Activated naive CD4-positive, alpha-beta T cell treated with Interleukin-2 at 50 U/mL for 16 hours (primary cell): ENCODE measurements at places on chromosomes 6 and 20.

GRCh38 chr20:49160057-49160929, 27.8 kb downstream of the STAU1 start:
- DNase-seq = no peak

GRCh38 chr20:51656726-51657260, 111.4 kb downstream of the ATP9A start:
- DNase-seq = no peak

DNA sequence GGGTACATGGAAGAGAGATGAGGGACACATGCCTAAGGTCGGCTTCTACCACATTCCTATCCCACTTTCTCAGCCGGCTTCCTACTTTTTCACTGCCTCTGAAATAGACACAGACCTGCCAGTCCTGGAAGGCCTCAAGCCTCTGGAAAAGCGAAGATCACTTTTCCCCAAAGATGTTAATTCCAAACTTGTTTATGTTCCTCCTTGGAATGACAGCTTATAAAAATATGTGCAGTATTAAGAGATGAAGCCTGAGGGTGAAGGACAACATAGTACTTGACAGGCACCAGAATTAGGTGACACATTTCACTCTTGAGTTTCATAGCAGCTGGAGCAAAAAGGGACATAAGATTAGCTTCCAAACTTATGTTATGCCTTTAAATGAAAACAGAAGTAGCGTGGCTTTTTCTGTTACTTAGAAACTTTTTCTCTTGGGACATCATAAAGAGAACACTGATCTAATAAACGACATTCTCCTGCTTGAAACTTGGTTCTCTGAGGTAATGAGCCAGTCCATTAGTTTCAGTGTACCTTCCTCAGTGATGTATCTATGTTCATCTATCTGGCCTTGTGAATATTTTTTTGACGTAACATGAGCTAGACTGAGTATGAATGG, 25.3 kb downstream of the FOXO3 start:
- no peak for DNase-seq

DNA sequence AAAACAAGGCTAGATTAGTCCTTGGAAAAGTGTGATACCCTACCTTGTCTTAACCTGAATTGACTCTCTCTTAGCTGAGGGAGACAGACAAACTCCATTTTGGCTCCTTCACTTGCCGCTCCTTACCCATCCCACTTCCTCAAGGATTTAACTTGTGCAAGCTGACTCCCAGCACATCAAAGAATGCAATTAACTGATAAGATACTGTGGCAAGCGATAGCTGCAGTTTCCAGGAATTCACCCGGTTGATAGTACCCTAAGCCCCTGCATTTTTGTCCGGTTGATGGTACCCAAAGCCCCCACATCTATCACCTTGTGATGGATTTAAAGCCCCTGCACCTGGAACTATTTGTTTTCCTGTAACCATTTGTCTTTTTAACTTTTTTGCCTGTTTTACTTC, 1.9 kb upstream of the SERINC3 start:
- no peak for DNase-seq

DNA sequence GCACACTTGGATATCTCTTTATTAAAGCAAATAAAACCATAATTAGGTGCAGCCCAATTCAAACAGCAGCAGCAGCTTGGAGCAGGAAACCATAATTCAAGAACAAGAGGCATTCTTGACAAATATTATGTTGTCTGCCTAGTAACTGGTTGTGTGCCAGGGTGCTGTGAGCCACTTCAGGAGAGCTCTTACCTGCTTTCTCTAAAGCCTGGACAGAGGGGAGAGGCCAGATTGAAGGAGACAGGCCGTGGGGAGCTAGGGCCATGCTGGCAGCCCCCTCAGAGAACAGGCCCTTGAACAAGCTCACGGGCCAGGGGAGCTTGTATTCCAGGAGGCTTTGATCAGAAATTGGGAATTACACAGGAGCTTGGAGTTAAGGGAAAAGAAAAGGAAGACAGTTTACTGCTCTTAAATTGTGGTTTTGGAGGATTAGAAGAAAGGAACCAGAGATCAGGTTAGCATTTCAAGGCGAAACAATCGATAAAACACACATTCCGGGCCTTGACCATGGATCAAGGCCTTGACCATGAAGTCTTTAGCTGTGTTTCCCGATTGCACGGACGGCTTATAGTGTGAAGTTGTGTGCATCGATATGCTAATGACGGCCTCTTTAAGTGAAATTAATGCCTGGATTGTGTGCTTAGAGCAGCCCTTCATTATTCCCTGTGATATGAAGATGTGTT, 69.8 kb upstream of the NKX2-2 start:
- no peak for DNase-seq

DNA sequence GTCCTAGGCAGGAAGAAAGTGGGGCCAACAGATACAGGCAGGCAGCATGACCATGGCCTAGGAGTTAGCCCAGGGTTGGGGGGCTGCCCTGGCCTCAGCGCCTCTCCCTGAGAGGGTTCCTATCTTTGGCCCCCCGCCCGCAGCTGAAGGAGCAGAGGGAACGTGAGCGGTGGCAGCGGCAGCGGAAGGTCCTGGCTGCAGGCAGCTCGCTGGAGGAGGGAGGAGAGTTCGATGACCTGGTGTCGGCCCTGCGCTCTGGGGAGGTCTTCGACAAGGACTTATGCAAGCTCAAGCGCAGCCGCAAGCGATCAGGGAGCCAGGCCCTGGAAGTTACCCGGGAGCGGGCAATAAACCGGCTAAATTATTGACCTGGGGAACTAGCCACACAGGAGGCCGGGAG, 32.6 kb downstream of the MOCS1 start:
- DNase-seq = no peak

- no peak for DNase-seq
Measured at GRCh38 chr6:131251590-131252199, 116.4 kb downstream of the AKAP7 start.

DNA sequence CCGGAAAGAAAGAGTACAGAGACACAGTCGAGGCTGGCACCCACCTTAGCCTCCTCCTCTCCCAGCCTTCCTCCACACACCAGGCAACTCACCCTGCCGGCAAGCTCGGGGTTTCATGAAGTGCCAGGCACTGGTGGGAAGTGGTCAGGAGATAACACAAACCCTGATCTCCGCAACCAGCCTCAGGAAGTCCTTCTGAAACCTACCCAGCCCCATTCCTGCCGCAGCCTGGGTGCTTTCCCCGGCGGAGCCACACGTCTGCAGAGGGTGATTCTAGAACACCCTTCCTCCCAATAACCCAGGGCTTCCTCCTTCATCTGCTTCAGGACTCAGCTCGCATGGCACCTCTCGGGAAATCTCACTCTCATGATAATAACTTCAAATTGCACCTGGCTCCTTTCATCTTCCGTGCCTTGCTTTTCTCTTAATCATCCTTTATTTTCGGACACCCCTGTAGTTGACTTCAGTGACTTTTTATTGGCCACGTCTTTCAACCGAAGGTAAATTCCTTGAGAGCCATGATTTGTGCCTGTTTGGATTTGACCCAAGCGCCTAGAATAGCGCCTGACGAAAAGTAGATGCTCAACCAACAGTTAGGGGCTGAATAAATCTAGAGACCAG, 8.7 kb upstream of the HLA-E start:
- peak; percentile 60 for DNase-seq

GRCh38 chr6:153073841-153074240, 57.2 kb downstream of the RGS17 start:
- no peak for DNase-seq

DNA sequence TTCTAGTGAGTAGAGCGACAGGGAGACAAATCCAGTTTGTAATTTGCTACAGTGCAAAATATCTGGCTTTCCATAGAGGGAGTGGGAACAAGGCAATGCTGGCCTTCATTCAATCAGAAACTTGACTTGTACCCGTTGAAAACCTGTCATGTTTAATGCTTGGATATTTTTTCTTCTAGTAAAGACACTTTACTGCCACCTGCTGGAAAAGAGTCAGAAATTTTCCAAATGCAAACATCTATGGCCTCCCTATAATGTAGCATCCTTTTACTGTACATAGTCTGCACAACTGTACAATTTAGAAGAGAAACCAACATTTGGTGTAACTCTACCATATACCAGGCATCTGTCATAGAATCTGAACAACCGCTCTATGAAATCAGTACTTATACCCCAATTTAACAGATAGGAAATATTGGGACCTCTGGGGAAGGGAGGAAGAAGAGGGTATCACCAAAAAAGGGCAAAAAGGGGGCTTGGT, 16.7 kb upstream of the TBC1D20 start:
- no peak for DNase-seq

- no peak for DNase-seq
Measured at GRCh38 chr6:6742535-6742934, 154.0 kb downstream of the LY86 start.

DNA sequence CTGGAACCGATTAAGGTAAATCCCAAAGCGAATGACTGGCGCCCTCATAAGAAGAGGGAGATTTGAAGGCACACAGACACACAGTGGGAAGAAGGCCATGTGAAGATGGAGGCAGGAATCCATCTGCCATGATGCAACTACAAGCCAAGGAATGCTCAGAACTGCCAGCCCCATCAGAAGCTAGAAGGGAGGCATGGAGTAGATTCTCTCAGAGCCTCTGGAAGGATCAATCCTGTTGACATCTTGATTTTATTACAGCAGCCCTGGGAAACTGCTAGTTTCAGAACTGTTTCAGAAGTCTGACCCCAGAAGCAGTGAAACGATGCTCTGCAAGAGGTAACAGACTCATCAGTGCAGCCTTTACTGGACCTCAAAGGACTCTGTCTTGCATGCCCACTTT, 103.5 kb upstream of the GPR6 start:
- DNase-seq = no peak

GRCh38 chr6:107409942-107410341, 49.4 kb downstream of the PDSS2 start:
- no peak for DNase-seq

- no peak for DNase-seq
Measured at GRCh38 chr6:40541556-40542174, 45.5 kb downstream of the LRFN2 start.

GRCh38 chr6:2791450-2791974, 26.3 kb downstream of the WRNIP1 start:
- DNase-seq = no peak

DNA sequence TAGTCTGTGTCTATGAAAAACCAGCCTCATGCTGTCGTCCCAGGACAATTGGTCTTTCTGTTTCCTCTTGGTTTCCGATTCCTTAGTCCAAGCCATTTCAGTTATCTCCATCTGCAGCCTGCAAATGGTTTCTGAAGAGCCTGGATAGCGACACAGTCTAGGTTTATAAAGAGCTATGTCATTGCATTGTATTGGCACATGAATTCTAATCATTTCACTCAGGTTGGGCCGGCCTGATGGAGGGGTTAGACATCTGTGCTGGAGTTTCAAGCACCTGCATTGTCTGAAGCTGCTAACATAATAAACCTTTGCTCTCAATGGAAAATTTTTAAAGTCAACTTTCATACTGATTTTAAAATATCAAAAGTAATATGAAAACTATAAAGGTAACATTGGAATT, 232.6 kb upstream of the MAP3K7 start:
- DNase-seq = no peak

- peak; percentile 57 for DNase-seq
Measured at GRCh38 chr20:38222231-38222922, 38.2 kb downstream of the KIAA1755 start.

GRCh38 chr6:72739368-72739779, 117.5 kb downstream of the KCNQ5 start:
- DNase-seq = no peak

GRCh38 chr6:28743271-28743789, 180.5 kb downstream of the TRIM27 start:
- no peak for DNase-seq

GRCh38 chr6:72783666-72784065, 161.8 kb downstream of the KCNQ5 start:
- DNase-seq = no peak
